Activated CD8-positive, alpha-beta memory T cell treated with anti-CD3 and anti-CD28 coated beads for 4 hours (primary cell): ENCODE measurements at places on chromosomes 16 and 17.

DNA sequence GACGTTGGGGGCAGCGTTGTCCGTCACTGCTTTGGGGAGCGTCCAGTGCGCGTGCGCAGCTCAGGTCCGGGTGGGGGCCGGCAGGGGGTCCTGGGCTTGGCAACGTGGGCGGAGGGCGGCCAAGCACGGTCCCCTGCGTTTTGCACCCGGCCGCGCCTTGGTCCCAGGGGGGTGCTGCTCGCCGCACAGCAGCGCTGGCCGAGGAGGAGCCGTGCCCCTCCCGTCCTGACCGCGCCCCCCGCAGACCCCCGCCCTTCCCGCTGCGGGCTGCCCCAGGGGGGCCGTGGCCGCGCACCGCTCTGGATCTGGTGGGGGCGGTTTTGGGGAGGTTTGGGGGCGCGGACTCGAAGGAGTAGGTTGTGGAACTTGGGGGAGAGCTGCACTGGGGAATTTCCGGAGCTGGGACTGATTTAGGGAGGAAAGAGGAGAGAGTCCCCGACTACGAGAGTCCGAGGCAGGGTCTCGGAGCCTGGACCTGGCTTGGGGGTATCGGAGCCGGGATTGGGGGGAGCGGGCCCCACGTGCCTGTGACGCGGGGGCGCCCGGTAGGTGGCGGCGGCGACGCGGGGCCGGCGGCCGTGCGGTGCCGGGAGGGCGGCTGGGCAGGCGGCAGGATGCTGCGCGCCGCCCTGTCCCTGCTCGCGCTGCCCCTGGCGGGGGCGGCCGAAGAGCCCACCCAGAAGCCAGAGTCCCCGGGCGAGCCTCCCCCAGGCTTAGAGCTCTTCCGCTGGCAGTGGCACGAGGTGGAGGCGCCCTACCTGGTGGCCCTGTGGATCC is at the start of gene SLC9A5:
SLC9A5 (plus strand) TSS at position 579 of the 777 bp plus-strand sequence; CDS start at position 615, 36 bp downstream.
- no peak for DNase-seq

- DNase-seq, result no peak
These were observed 74.7 kb upstream of the SDK2 start for GRCh38 chr17:73718912-73719311.

DNA sequence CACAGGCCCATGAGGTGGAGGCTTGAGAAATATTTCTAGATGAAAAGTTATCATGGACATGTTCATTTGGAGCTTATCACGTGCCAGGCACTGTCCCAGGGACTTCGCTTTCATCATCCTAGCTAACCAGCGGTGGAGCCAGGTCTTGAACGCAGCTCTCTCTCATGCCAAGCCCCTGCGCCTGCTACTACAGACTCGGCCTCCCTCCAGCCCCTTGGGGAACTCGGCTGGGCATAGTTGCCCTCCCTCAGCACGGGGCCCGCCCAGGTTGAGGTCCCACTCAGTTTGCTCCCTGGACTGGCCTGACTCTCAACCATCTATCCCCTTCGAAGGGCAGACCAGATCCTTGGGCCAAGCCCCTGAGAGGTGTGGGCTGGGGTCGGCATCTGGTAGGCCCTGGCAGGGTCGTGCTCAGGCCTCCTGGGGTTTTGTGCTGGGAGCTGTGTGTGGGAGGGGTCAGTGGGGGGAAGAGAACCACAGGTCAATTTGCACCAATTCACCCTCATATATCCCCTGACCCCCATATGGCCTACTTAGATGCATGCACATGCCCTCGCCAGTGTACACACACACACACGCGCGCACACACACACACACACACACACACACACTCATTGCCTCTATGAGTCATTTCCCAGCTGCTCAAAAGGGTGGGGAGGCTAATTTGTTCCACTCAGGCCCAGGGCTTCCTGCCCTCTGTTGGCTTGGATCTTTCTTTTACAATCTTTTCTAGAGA is 12.1 kb upstream of the SCN4A start:
- peak; percentile 25 for DNase-seq

GRCh38 chr16:73483076-73483791 is 435.3 kb upstream of the ZFHX3 start:
- DNase-seq, result no peak

GRCh38 chr17:82317394-82318168 is at the start of gene CD7:
Gene CD7 (minus strand): TSS chr17:82317608. CDS start chr17:82317495, 113 bp downstream.
- DNase-seq, result peak; percentile 50

DNA sequence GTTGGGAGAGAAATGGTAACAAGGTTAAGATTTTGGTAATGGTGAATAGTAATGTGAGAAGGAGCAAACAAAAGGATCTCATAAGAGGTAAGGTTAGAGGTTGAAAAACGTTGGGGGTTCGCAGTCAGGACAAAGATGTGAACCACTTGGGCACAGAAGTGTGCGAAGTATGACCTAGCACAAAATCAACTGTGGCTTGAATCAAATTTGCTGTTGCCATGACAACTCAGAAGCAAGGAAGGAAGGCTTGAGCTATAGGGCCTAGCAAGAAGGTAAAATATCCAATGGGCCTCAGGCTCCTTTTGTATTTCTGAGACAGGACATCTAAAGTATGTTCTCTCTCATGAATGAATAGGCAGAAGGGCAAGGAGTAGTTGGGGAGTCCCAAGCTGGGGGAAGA is 24.5 kb upstream of the TEKT1 start:
- DNase-seq, result no peak

GRCh38 chr16:11131706-11132105 is 124.3 kb downstream of the SOCS1 start:
- no peak for DNase-seq

DNA sequence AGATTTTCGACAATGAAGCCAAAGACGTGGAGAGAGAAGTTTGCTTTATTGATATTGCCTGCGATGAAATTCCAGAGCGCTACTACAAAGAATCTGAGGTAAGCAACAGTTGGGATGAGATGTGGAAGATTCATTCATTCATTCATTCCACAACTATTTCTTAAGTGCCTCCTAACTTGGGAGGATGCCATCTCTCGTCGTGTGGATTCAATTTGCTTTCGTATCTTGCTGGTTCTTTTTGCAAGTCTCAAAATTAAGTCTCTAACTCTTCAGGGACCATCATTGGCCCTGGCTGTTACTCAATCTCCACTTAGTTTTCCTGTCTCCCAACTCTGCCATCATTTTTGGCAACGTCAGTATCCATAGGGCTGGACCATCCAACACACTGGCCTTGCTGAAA is 85.6 kb upstream of the NOL11 start:
- no peak for DNase-seq

DNA sequence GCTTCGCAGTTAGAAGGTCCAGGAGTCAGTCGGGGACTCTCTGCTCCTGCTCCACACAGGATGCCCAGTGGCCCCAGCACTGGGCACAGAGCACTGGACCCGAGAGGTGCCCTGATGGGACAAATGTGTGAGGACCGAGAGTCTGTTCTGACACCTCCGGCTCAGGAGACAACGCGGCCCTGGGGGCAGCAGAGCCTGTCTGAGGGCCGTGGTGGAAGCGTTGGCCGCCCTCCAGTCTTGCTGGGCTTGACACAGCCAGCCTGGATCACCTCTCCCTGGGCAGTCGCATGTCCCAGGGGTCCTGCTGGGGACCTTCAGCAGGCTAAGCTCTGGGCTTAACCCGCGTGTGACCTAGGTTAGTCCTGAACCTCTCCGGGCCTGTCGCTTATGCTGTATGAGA is 23.1 kb downstream of the LGALS9 start:
- no peak for DNase-seq

- no peak for DNase-seq
These were observed 4.9 kb upstream of the CBX4 start for GRCh38 chr17:79843816-79844800.

- DNase-seq, result no peak
These were observed 19.9 kb upstream of the JPH3 start for GRCh38 chr16:87582216-87582965.

GRCh38 chr17:29048440-29049368 is 5.8 kb downstream of the PIPOX start:
- DNase-seq, result no peak

DNA sequence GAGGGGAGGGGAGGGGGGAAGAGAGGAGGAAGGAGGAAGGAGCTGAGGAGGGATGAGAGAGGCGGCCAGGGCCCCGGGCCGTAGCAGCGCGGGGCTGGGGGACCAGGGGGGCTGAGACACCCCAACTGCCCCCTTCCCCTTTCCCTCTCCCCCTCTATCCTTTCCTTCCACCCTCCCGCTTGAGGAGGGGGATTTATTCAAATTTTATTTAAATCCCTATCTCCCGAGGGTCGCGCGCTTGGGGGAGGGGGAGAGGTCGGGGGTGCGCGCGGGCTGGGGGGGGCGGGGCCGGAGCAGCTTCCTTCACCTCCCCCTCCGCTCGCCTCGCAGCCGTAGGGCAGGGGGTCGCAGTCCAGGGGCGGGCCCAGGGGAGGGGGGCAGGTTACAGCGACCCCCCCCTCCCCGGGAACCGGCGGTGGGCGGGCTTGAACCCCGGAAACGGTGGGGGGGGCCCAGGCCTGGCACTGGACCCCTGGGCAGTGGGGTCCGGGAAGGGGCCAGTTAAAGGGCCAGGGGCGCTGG is at the start of gene FBXL19:
FBXL19 (plus strand) TSS at position 19 of the 522 bp plus-strand sequence. CDS start 2,183 bp downstream, outside the sequence.
- no peak for DNase-seq

DNA sequence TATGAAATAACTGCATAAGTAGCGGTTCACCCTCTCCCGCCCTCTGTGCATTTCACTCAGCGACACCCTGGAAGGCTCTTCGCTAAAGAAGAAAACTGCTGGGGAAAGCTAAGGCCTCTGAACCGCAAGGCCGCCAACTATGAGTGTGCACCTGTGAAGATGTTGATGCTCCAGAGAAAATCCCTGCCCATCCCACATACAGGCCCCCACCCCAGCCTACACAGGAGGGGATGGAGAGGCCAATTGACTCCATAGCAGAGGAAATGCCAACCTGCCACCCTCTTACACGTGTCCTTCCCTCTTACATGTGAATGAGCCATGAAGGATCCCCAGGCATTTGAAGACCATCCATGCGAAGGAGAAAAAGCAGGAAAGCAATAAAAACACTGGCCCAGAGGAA is 104.8 kb downstream of the MGAT5B start:
- no peak for DNase-seq

GRCh38 chr16:47984669-47985068 is 171.1 kb downstream of the ABCC12 start:
- DNase-seq, result no peak

- DNase-seq, result no peak
These were observed 404.0 kb upstream of the HSBP1 start for GRCh38 chr16:83403761-83404160.

DNA sequence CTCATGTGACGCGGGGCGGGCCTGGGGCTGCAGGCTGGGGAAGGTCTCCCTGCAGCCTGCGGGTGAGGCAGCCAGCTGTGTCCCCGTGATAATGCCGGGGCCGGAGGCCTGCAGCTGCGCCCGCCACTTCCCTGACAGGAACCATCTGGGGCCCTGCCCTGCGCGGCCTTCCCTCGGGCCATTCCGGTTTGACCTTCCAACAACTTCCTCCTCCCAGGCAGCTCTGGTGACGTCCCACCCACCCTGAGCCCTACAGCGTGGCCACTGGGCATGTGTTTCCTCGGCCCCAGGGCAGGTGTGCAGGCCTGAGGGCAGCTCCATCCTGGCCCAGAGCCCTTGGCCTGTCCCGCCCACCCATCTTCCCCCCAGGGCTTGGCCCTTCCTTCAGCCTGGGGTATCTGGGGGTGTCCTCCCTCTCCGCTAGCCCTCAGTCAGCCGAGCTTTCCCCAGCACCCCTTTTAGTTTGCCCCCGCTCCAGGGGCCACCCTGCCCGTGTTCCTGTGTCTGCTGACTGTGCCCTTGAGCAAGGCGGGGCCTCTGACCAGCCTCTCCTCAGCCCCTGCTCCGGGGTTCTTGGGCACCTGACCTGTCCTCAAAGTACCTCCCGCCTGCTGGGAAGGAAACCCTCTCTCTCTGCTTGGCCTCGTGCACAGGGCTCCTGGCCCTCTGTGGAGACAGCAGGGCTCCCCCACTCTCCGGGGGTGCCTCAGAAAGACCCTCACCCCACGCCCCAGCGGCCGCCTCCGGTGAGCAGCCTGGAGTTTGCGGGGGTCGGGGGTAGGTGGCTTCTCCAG is at the start of gene CBFA2T3:
CBFA2T3 (minus strand) TSS at position 190 of the 794 bp plus-strand sequence. CDS start 400 bp downstream, outside the sequence.
- DNase-seq, result no peak

- DNase-seq, result peak; percentile 39
These were observed 26.9 kb downstream of the RGS9 start for GRCh38 chr17:65163990-65164495.

DNA sequence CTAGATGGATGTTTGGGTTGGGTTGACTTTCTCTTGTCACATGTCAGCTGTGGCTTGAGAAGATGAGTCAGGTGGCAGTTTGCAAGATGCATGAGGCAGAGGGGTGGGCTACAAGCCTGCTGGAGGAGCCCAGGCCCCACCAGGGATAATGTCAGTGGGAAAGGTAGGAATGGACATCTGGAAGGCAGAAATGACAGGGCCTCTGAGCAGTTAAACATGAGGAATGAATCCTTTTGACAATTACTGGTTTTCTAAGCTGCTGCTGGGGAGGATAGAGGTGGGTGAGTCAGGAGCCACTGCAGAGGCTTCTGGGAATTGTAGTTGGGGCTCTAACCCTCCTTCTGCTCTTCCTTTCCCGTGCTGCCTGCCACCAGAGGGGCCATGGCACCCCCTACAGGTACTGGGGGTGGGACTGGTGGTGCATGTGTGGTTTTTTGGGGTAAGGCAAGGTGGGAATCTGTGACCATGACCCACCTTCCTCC is 15.7 kb downstream of the SLC52A1 start:
- DNase-seq, result peak; percentile 24

DNA sequence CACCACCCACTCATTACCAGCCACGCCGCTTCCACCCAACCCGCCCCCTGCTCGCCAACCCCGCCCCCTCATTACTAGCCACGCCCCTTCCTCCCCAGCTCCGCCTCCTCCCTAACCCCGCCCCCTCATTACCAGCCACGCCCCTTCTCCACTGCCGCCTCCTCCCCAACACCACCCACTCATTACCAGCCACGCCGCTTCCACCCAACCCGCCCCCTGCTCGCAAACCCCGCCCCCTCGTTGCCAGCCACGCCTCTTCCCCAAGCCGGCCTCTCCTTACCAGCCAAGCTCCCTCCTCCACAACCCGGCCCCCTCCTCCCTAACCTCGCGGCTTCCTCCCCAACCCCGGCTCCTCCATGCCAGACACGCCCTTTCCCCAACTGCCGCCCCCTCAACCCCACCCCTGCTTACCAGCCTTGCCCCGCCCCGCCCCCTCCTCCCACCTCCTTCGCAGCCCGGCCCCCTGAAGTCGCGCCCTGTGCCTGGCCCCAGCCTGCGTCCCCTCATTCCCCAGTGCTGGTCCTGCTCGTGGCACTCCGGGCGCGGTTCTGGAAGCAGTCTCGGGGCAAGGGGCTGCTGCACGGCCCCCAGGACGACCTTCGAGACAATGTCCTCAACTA is 7.3 kb downstream of the SLC22A31 start:
- no peak for DNase-seq

GRCh38 chr16:26554030-26554429 is 512.7 kb upstream of the C16orf82 start:
- DNase-seq, result no peak

- no peak for DNase-seq
These were observed 8.5 kb downstream of the ITGA3 start for GRCh38 chr17:50064253-50065001.

GRCh38 chr17:892958-893357 is 86.6 kb downstream of the NXN start:
- DNase-seq, result no peak

GRCh38 chr16:85334718-85335583 is 222.7 kb upstream of the CIBAR2 start:
- no peak for DNase-seq

- DNase-seq, result no peak
These were observed at the start of gene COPZ2 for GRCh38 chr17:48037036-48037837. Gene COPZ2 (minus strand): TSS chr17:48037797. CDS start chr17:48037777, 20 bp downstream.
